CD4-positive, alpha-beta T cell treated with Interleukin-2 at 100 ng/mL for 4 hours (primary cell): ENCODE measurements at places on chromosomes 3 and 15.

DNA sequence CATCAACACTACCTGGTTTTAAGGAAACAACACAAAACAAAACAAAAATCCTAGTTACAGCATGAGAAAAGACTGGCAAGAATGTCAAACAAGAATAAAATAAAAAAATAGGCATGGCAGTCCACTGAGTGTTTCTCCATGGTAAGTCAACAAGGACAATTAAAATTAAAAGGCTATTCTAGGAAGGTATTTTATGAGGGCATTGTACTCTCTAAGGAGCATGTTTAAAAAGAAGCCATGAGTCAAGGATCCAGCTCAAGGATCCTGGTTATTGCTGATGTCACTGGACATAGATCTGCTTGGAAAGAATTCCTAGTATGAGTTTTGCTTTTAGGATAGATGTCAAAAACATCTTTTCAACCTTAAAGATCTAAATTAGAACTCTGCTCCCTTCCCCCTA lies 106.7 kb downstream of the MYO5A start:
- no peak for DNase-seq

DNA sequence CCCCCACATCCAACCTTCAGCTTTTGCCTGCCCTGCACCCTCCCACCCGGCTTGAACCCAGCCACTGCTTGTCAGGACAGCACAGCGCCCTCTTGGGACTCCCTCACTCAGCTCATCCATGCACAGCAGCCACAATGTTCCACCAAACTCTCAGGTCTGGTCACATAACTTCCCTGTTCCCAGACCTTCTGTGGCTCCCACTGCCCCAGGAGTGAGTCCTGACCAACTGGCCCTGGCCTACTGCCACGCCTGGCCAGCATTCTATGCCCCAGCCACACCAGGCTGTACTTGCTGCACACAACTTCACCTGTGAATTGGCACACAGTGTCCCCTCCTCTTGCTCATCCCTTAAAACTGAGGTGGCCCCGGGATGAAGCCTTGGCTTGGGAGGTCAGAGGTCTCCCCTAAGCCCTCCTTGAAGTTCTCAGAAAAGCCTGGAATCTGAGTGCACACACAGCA lies 21.0 kb downstream of the PLXNB1 start:
- no peak for DNase-seq

DNA sequence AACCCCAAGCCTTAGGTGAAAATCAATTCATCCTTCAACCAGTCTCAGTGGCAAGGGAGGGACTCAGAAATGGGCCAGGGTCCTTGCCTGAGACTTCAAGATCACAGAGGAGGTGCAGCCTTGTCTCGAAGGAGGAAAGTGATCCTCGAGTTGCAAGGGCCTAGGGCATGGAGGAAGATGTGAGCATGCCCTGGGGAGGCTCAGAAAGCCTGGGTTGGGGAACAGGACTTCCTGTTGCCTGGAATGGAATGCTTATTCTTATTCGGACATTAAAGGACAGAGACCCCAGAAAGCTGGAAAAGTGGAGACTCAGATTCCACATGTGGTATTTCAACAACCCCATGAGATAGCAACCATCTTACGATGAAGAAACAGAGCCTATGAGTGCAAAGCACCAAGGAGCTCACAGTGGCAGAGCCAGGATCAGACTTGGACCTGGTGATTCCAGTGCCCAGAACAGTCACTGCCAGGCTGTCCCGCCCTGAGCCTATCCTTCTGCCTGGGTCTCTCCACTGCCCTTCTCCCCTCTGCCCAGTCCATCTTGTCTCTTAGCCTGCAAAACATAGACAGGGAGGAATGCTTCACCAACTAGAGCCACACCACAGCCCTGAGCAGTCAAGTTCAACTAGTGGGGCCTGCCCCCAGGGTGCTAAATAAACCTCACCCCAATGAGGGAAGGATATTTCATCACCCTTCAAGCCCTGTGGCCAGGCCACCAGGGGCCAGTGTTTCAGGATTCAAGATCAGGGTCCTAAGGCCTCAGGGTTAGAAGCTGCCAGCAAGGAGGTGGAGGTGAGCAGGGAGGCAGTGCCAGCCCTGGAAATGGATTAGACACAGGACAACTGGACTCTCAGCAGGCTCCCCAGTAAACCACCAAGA lies 21.9 kb downstream of the DAPK2 start:
- DNase-seq: no peak

- DNase-seq: no peak
Observed at GRCh38 chr3:120838441-120839091, 69.4 kb upstream of the STXBP5L start.

GRCh38 chr3:71489315-71489761 lies 94.2 kb downstream of the FOXP1 start:
- peak; percentile 64 for DNase-seq

GRCh38 chr3:128170866-128171516 lies 17.7 kb downstream of the EEFSEC start:
- DNase-seq: no peak

- no peak for DNase-seq
Observed at GRCh38 chr3:115208066-115208750, 61.1 kb upstream of the ZBTB20 start.

- DNase-seq: no peak
Observed at GRCh38 chr15:70058642-70059360, 38.9 kb downstream of the TLE3 start.

- DNase-seq: no peak
Observed at GRCh38 chr3:74613521-74614106, 845 bp downstream of the CNTN3 start.

DNA sequence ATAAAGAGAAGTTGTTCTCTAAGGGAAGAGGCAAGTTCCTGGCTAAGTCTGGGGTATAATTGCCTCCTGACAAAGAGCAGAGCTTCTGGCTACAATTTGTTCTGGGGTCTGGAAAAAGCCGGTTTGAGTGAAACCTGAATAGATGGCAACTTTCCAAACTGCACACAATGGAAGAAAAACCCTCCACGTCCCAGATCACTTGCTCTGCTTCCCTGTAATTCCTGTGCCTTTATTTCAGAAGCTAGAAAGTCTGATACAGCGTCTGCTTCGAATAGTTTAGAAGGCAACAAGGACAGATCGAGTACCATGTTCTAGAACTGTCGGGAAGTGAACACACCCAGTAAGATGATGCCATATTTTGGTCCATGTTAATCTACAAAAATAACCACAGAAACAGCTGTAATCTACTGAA lies 1.6 kb upstream of the WDR82 start:
- DNase-seq: no peak

- no peak for DNase-seq
Observed at GRCh38 chr3:64222501-64223111, 2.7 kb downstream of the PRICKLE2 start.

GRCh38 chr3:45258317-45258716 lies 32.2 kb upstream of the TMEM158 start:
- no peak for DNase-seq

GRCh38 chr3:61354604-61355003 lies 103.4 kb upstream of the FHIT start:
- no peak for DNase-seq

GRCh38 chr3:94787066-94787465 lies 724.2 kb downstream of the NSUN3 start:
- no peak for DNase-seq

DNA sequence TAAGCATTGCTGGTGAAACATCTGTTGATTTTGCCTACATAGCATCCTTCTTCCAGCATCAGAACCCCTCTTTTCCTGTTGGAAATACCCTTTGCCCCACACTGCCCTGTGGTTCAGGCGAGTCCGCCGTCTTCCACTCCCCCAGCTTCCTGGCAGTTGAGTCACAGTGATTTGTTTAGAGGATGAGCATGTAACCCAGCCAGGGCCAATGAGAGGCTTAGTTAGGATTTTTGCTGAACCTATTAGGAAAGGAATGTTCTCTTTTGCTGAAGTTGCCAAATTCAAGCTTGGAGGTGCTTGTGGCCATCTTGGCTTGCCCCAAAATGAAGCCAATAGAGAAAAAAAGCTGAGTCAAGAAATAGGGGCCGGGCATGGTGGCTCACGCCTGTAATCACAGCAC lies 19.0 kb upstream of the MEX3B start:
- DNase-seq: no peak

- no peak for DNase-seq
Observed at GRCh38 chr3:43950775-43951174, 260.0 kb downstream of the ABHD5 start.

GRCh38 chr3:187196573-187197334 lies 532 bp upstream of the RTP1 start:
- no peak for DNase-seq

GRCh38 chr3:87272718-87273341 lies 3.6 kb downstream of the POU1F1 start:
- no peak for DNase-seq

GRCh38 chr3:177220136-177220974 lies 23.1 kb upstream of the TBL1XR1 start:
- DNase-seq: no peak

GRCh38 chr3:155080692-155081091 lies 573 bp downstream of the MME start:
- no peak for DNase-seq

DNA sequence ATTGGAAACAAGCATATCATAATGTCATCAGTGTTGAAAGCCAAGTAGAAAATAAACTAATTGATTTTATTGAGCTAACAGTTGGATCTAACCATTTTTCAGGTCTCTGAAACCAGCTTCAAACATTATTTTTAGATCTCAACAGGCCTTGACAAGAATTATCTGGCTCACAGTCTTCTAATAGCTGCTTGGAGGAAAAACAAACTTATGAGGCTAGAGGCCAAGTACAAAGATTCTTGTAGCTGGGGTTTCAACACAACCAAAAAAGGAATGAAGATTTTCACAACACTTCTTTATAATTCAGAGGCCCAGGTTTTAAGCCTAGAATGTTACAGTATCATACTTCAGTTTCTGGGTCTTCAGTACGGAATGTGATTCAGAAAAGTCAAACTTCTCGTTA lies 3.7 kb downstream of the SETMAR start:
- no peak for DNase-seq

- peak; percentile 7 for DNase-seq
Observed at GRCh38 chr3:16456784-16457415, 56.6 kb downstream of the RFTN1 start.

DNA sequence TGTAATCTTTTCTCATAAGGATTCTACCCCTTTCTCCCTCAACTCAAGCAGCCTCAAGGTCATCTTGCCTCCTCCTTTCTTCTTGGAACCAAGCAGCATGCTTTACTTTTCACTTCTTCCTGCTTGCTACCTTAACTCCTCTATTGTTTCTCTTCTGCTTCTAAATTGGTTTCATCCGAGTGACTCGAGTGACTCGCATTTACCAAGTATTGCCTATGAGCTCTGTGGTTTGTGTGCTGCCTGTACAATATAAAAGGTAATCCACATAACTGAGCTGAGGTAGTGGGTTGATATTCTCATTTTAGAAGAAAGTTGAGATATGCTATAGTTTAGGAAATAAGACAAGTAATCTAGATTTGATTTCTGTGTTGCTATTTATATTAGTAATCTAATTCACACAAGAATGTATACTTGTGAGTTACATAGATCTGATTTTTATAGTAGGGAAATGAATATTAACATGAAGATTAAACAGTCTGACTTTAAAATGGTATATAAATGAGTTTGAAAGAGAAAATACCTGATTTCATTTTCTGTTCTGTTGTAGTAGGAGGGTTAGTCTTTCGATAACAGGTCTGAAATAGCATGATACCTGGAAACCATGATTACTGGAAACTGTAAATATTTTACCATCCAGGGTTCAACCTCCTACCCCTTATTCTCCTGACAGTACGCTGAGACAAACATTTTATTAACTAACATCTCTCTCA lies 5.5 kb downstream of the HHLA2 start:
- peak; percentile 38 for DNase-seq

DNA sequence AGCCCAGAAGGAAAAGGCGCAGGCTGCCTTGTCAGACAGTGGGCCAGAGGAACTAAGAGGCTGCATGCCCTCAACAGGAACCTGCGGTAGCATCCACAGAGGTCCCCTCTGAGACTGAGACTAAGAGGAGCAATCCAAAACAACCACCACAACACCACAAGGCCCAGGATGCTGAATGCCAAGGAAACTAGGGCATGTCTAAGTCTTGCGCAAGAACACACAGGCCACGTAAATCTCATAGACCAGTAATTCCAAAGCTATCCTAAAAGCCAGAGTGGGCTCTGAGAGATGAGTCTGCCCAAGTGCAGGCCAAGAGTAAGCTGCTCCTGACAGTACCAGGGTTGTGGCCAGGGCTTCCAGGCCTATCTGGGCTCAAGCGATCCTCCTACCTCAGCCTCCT lies 12.9 kb downstream of the MON1A start:
- no peak for DNase-seq

DNA sequence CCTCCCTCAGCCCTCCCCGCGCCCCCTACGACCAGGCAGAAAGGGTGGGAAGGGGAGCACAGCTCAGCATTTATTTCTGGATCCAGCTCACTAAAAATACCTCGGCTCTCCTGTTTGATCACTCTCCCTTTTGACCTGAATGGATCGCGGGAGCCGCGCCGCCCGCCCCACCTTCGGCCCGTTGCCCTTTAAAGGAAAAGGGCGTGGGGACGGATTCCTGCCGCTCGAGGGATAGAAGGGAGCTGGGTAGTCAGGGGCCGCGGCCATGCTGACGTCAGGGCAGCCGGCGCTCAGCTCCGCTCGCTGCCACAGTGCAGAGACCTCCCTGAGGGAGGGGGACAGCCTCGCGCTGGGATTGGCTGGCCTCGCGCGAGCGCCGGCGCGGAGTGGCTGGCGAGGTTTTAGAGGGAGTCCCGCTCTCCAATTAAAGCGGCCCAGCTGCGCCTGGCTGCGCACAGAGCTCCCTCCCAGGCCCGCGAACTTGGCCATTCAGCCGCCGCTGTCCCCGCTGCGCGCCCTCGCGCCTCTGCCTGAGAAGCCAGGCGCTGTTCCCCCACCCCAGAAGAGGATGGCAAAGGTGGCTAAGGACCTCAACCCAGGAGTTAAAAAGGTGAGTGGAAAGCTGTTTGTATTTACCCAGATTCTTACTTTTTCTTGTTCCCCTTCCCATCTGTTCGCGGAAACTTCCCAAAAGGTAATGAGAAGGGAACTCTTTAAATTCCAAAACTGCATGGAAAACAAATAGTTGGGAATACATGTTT lies at the start of gene LMCD1:
TSS of gene LMCD1 (plus strand) at position 453 of the 761 bp plus-strand sequence. CDS start at position 569, 116 bp downstream.
- DNase-seq: peak; percentile 83
